ENCODE measurements at places on chromosomes 5 and 9.
A peak's percentile ranks its signal among the peaks of the same experiment; 100 is the strongest.

GRCh38 chr5:133794771-133795415 lies 173.5 kb downstream of the C5orf15 start:
- no peak for DNase-seq

DNA sequence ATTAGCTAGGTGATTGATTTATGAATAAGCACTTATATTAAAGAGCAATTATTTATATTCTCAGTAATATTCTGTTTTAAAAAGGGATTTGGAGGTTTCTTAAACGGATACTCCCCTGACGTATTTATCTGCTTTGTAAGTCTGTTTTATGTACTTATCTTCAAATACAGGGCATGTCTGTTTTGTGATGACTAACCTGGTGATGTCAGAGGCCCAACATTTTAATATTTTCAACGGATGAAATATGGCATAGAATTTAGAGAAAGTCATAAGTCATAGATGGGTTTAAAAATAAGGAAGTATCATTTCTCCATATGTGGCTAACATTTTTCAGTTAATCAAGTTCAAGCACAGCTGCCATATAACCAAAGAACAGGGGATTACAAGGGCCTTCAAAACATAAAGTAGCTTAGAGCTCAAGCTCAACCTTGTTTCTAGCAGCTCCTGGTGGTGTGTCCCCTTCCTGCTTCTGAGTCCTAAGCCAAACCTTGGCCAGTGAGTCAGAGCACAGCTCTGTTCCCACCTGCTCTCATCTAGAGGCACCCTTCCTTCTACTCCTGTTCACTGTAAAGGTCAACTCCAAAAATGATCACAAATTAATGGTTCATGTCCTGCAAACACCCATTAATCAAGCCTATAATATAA lies 131.4 kb downstream of the OXCT1 start:
- DNase-seq: no peak

DNA sequence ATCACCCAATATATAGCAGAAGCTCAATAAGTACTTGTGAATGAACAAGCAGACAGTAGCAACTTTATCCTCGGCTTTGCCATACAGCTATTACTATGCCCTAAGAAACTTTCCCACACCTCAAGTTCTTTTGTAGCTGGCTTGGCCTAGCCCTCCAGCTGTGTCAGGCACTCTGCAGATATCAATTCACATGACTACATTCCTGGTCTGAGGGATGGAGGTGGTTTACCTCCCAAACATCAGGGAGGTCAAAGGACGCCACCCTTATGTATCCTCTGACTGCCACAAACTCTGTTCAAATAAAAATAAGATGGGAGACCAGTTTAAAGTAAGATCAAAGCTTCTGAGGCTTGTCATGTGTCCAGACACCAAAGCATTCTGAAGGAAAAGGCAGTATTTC lies 416.3 kb downstream of the PIK3R1 start:
- no peak for DNase-seq

GRCh38 chr5:159543326-159543725 lies 213.0 kb upstream of the IL12B start:
- no peak for DNase-seq

DNA sequence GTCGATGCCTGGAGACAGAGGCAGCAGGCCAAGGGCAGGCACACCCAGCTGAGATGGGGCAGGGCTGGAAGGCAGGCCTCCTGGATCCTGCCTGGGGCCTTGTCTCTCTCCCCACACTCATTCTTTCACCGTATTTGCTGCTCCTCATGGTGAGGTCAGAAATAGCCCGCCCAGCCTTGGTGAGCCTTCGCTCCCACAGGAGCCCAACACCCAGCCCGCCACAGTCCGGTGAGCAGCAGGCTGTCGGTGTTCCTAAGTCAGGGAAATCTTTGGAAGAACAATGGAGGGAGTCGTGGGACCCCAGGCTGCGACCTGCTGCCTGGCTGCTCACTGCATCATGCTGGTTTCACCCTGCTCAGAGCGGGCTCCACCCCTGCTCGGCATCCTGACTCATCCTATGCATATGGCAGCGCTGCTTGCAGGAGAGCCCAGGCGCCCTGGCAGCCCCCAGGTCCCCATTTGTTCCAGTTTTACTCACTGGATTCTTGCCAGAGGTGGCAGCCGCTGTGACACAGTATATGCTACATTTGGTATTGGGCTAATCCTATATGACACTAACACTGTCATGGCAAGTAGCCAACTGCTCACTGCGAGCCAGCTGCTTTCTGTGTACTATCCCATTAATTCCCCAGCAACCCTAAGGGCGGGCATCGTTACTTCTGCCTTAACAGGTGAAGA lies 53.2 kb upstream of the NCS1 start:
- no peak for DNase-seq

GRCh38 chr5:131541071-131541470 lies 94.0 kb downstream of the RAPGEF6 start:
- DNase-seq: no peak

DNA sequence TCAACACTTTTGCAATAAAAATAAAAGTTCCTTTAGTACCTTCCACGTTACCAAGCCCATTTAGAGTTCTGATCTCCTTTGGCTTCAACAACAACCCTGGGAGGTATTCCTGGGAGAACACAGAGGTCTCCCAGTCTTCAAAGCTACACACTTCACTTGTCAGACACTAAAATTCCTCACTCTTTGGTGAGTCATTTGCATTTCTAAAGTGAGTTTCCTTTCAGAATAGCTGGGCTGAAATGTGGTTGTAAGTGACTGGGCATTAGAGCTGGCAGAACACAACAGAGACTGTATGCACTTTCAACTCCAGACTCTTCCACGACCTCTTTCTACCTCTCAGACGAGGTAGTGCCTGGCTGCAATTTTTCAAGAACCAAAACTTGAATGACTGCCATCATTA lies 11.5 kb upstream of the F2RL1 start:
- no peak for DNase-seq

DNA sequence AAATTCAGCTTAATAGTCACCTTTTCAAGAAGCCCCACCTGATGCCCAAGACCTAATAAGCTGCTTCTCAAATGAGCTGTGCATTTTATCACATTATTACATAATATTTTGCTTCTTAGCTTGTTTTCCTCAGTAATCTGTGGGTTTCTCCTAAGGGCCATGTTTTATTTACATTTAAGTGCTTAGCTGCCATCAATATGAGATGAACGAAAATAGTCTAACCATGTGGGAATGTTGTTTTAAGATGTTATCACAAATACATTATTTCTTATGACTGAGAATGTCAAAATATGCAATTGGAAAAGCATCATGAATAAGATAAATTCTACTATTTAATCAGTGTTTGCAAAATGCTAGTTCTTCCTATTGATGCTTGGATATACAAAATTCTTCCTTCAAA lies 10.1 kb downstream of the ARRDC3 start:
- DNase-seq: no peak

DNA sequence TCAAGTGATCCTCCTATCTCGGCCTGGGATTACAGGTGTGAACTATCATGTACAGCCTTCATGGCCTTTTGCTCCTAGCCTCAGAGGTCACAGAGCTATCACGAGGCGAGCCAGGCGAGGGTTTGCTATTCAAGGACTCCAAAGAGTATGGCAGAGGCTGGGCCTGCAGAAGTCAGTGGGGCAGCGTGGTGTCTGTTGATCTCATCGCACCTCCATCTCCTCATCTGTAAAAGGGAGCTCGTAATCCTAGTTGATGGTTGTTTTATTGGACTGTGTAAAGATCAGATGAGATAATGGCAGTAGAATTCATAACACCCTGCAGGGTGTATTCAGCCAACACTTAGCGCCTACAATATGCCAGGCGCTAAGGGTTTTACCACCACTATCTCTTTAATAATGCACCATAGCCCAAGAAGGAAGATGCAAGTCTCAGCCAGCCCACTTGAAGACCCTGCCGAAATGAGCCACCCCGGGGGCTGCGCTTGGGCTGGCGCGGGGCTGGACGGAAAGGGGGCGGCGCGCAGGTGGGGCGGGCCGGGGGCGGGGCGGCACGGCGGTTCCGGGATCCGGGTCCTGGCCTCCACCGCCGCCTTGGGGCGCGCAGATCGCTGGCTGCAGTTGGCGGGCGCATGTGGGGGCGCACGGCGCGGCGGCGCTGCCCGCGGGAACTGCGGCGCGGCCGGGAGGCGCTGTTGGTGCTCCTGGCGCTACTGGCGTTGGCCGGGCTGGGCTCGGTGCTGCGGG lies at the start of gene GALNT12:
Gene GALNT12 (plus strand): TSS at position 601 of the 744 bp plus-strand sequence. CDS start 29 bp downstream, at position 630.
- DNase-seq: peak; percentile 37

Data from CD4-positive, alpha-beta T cell treated with Interleukin-2 at 100 ng/mL for 4 hours (primary cell).